Effector memory CD4-positive, alpha-beta T cell (primary cell): ENCODE measurements at places on chromosomes 5 and 9.

DNA sequence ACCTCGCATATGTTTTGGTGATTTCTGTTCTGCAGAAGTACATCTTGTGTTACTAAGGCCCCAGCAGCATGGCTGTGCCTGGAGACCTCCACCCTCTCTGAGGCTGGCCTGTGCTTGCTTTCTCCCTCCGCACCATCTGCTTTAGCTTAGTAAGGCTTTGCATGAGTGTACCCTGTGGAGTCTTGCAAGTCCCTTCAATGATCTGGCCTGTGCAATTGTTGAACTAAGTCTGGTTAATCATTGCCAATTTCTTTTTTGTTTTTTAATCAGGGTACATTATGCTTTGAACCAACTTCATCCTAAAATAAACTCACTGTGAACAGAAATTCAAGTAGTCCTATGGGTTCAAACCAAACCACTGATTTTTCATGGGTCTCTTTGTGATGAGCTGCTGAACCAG, 32.3 kb downstream of the ACOT12 start:
- H3K27me3 ChIP-seq: no peaks in the 10 kb centered on the region
- no peak overlapping the region for H3K4me3 ChIP-seq
- H3K4me1 ChIP-seq: no peaks in the 10 kb centered on the region
- no peaks in the 10 kb centered on the region for H3K36me3 ChIP-seq
- no peak overlapping the region for H3K27ac ChIP-seq

- no peak overlapping the region for H3K4me3 ChIP-seq
- no peak overlapping the region for H3K27ac ChIP-seq
- DNase-seq: no peak
- no peaks in the 10 kb centered on the region for H3K27me3 ChIP-seq
- H3K4me1 ChIP-seq: no peaks in the 10 kb centered on the region
Measured at GRCh38 chr5:119031011-119031886, 39.6 kb upstream of the DMXL1 start.

GRCh38 chr5:172792701-172793570, 21.9 kb upstream of the DUSP1 start:
- DNase-seq: no peak
- no peaks in the 10 kb centered on the region for H3K4me1 ChIP-seq
- no peak overlapping the region for H3K27ac ChIP-seq
- no peaks in the 10 kb centered on the region for H3K36me3 ChIP-seq

- no peak for DNase-seq
- H3K4me3 ChIP-seq: no peak overlapping the region
- H3K27me3 ChIP-seq: no peaks in the 10 kb centered on the region
- H3K27ac ChIP-seq: no peak overlapping the region
Measured at GRCh38 chr5:37539459-37539858, 160.3 kb downstream of the WDR70 start.

- no peaks in the 10 kb centered on the region for H3K36me3 ChIP-seq
- H3K27ac ChIP-seq: no peak overlapping the region
- H3K4me3 ChIP-seq: no peak overlapping the region
Measured at GRCh38 chr5:144203750-144204596, 33.3 kb downstream of the KCTD16 start.

GRCh38 chr9:133154097-133154989, 9.4 kb downstream of the GBGT1 start:
- no peak overlapping the region for H3K27ac ChIP-seq
- no peak for DNase-seq
- no peaks in the 10 kb centered on the region for H3K36me3 ChIP-seq
- H3K27me3 ChIP-seq: no peaks in the 10 kb centered on the region

- no peak for DNase-seq
- no peaks in the 10 kb centered on the region for H3K4me1 ChIP-seq
- no peaks in the 10 kb centered on the region for H3K27me3 ChIP-seq
- H3K4me3 ChIP-seq: no peak overlapping the region
Measured at GRCh38 chr9:82882138-82882537, 180.8 kb downstream of the RASEF start.

GRCh38 chr9:130857864-130858738, 23.0 kb downstream of the ABL1 start:
- DNase-seq: no peak
- peaks cover 10% of the 10 kb centered on the region for H3K36me3 ChIP-seq
- no peak overlapping the region for H3K27ac ChIP-seq
- no peak overlapping the region for H3K4me3 ChIP-seq

DNA sequence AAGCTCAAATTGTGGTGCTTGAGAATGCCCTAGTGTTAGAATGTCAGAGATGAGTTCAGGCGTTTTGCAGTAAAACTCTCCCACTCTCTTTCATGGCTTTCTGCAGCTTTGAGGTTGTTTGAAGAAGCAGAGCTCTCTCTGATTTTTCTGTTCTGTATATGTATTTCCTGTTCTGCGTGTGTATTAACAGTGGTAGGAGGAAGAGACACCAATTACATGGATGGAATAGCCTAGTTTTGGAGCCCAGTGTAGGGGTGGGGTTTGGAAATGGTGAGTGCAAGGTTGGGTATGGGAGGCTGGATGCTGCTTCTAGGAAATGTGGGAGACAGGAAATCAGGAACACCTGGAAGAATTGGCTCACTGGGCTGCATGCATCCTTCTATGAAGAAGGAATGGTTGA, 12.4 kb downstream of the LARP1 start:
- no peak for DNase-seq
- H3K4me3 ChIP-seq: no peak overlapping the region
- no peaks in the 10 kb centered on the region for H3K36me3 ChIP-seq
- H3K27ac ChIP-seq: no peak overlapping the region
